ENCODE measurements at places on chromosomes 5 and 9.

DNA sequence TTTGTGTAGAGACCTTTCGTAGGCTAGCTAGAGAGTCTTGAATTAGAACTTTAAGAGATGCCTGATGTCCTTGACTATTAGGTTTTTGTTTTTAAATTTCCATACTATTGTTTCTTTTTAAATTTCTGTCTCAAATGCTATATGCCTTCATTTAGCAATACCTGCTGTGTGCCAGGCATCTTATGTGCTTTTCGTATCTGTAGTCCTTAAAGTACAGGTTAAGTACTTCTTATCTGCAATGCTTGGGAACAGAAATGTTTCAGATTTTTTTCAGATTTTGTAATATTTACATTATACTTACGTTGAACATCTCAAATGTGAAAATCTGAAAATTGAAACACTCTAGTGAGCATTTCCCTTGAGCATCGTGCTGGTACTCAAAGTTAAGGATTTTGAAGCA lies 49.0 kb downstream of the IPO11 start:
- H3K4me3 ChIP-seq: no peak overlapping the region
- H3K27ac ChIP-seq: no peak overlapping the region

DNA sequence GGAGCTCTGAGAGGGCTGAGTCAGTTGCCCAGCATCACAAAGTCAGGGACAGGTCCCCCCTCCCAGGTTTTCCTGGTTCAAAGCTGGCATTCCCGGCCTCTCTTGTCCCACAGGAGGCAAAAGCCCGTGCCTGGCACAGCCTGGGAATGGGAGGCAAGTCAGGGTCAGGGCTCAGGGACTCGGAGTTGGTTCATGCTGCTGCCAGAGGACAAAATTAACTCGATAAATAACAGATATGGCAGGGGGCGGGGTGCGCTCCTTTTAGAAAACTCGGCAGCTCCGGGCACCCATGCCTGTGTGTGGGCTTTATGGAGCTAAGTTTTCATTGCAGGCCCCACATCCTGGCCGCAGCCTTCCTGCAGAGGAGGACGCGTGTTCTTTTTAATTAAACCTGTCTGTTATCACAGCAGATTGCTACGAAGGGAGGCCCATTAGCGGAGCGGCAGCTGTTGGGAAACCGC lies 62.8 kb upstream of the LMX1B start:
- H3K4me3 ChIP-seq: no peak overlapping the region
- no peaks in the 10 kb centered on the region for H3K4me1 ChIP-seq
- no peaks in the 10 kb centered on the region for H3K36me3 ChIP-seq

- no peak overlapping the region for H3K27ac ChIP-seq
- peaks cover 17% of the 10 kb centered on the region for H3K4me1 ChIP-seq
- H3K36me3 ChIP-seq: peaks cover 48% of the 10 kb centered on the region
- H3K27me3 ChIP-seq: no peaks in the 10 kb centered on the region
Measured at GRCh38 chr9:69743930-69744329, 15.9 kb downstream of the PTAR1 start.

GRCh38 chr5:179834120-179834519 lies 13.4 kb downstream of the SQSTM1 start:
- H3K4me3 ChIP-seq: no peak overlapping the region
- no peaks in the 10 kb centered on the region for H3K27me3 ChIP-seq
- DNase-seq: no peak
- H3K4me1 ChIP-seq: peaks cover 18% of the 10 kb centered on the region
- no peak overlapping the region for H3K27ac ChIP-seq

DNA sequence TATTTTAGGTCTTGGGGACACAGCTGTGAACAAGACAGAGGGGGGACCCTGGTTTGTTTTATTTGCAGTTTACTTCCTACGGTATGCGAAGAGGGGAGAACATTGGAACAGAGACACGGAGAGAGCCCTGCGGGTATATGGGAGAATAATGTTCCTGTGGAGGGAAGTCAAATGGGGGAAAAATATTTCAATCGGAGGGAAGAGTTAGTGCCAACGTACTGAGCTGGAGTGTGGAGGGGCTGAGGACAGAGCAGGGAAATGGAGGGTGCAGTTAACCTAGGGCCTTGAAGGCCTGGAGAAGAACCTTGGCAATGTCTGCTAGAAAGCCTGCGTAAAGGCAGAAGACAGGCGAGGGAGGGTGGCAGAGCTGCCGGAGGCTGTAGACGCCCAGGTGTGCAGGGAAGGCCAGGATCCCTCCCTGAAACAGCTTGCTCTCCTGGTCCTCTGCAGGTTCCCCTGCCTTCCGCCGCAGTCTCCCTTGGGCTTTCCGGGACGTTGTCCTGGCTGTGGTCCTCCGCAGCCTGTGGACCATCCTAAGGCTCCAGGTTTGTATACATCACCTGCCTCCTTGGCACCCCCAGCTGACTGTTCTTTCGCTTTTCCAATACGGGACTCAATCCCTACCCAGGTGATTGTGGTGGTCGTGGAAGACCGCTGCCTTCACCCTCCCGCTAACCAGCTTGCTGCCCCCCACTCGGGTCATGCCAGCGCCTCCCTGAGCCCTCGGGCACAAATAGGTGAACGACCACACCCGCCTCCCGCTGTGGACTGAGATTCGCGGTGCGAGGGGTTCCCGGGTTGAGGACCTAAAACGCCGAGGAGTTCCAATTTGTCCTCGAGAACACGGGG lies 1.9 kb upstream of the RACK1 start:
- H3K27ac ChIP-seq: peak overlapping the region; percentile 99
- no peaks in the 10 kb centered on the region for H3K27me3 ChIP-seq
- H3K36me3 ChIP-seq: peaks cover 54% of the 10 kb centered on the region
- no peak for DNase-seq
- H3K4me3 ChIP-seq: peak overlapping the region; percentile 98

GRCh38 chr5:155651-156410 lies 35.5 kb upstream of the LRRC14B start:
- H3K36me3 ChIP-seq: no peaks in the 10 kb centered on the region
- DNase-seq: no peak
- H3K27me3 ChIP-seq: peaks cover 2% of the 10 kb centered on the region
- no peak overlapping the region for H3K4me3 ChIP-seq

GRCh38 chr9:21866302-21866701 lies 63.9 kb downstream of the MTAP start:
- no peak overlapping the region for H3K4me3 ChIP-seq
- no peaks in the 10 kb centered on the region for H3K4me1 ChIP-seq
- no peak for DNase-seq
- H3K36me3 ChIP-seq: peaks cover 46% of the 10 kb centered on the region
- H3K27ac ChIP-seq: no peak overlapping the region

GRCh38 chr5:34503379-34504253 lies 152.5 kb upstream of the RAI14 start:
- no peaks in the 10 kb centered on the region for H3K36me3 ChIP-seq
- peaks cover 8% of the 10 kb centered on the region for H3K4me1 ChIP-seq
- H3K4me3 ChIP-seq: no peak overlapping the region
- no peak for DNase-seq
- no peak overlapping the region for H3K27ac ChIP-seq

- no peak for DNase-seq
- H3K36me3 ChIP-seq: no peaks in the 10 kb centered on the region
- no peak overlapping the region for H3K27ac ChIP-seq
- no peak overlapping the region for H3K4me3 ChIP-seq
- H3K4me1 ChIP-seq: no peaks in the 10 kb centered on the region
Measured at GRCh38 chr9:133518200-133518599, 6.6 kb downstream of the MYMK start.

- no peaks in the 10 kb centered on the region for H3K36me3 ChIP-seq
- no peak overlapping the region for H3K27ac ChIP-seq
- H3K4me3 ChIP-seq: no peak overlapping the region
- no peaks in the 10 kb centered on the region for H3K27me3 ChIP-seq
Measured at GRCh38 chr9:129225490-129225778, 47.4 kb upstream of the IER5L start.

GRCh38 chr5:69367697-69368279 lies 1.5 kb downstream of the AK6 start:
- H3K4me1 ChIP-seq: peaks cover 28% of the 10 kb centered on the region
- H3K27ac ChIP-seq: peak overlapping the region; percentile 97
- H3K27me3 ChIP-seq: no peaks in the 10 kb centered on the region
- H3K4me3 ChIP-seq: peak overlapping the region; percentile 95
- peaks cover 38% of the 10 kb centered on the region for H3K36me3 ChIP-seq
- DNase-seq: peak; percentile 57

All from activated CD4-positive, alpha-beta T cell treated with anti-CD3 and anti-CD28 coated beads, Interleukin-2, amount 10 ng/mL, durations not matched to agents 24 days and 14 days (primary cell).